ENCODE measurements at places on chromosomes 2 and 18. TPM values are rescaled to one million over a fixed set of nuclear protein-coding genes. Genes with fewer than 3 reads are reported as not detected.

The TTN gene
- total RNA-seq, result 0.38 TPM

The MAP3K19 gene
- total RNA-seq, result not detected

The SERPINB4 gene
- total RNA-seq, result not detected

The OSBPL6 gene
- 5.7 TPM for total RNA-seq

The UGT1A9 gene
- not detected for total RNA-seq

The INHBB gene
- 0.19 TPM for total RNA-seq

The C2orf80 gene
- total RNA-seq, result not detected

The DOCK10 gene
- total RNA-seq, result 6.6 TPM

The RTKN gene
- total RNA-seq, result 30.5 TPM
